ENCODE measurements at places on chromosomes 1 and 21.
A peak's percentile ranks its signal among the peaks of the same experiment; 100 is the strongest.

DNA sequence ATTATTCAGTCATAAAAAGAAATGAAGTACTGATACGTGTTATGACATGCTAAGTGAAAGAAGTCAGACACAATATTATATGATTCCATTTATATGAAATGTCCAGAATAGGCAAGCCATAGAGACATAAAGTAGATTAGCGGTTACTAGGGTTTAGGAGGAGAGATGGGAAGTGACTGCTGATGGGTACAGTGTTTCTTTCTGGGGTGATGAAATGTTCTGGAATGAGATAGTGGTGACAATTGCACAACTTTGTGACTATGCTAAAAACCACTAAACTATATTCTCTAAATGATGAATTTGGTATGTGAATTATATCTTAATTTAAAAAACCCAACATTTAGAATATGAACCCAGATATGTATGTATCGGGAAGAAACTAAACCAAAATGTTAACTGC lies 27.6 kb downstream of the IPP start:
- no peak for DNase-seq

- peak; percentile 88 for DNase-seq
These were observed 200.0 kb downstream of the GABPA start for GRCh38 chr21:25934771-25935224.

DNA sequence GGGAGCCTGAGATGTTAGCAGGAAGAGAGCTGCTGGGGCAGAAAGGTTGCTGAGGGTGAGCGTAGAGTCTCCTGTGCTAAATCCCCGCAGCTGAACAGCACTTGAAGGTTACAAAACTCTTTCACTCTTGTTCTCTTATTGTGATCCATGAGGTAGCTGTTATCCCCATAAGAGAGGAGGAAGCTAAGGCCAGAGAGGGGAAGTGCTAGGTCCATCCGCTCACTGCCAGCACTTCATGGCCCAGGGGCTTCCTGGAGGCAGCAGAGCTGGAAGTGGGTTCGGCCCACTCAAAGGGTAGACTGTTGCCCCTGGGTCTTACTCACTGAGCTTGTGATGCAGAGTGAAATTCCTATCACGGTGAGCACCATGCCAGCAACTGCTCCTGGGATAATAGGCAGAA lies 5.6 kb downstream of the TMEM234 start:
- DNase-seq: no peak

GRCh38 chr21:15748586-15748985 lies 18.8 kb downstream of the USP25 start:
- no peak for DNase-seq

GRCh38 chr1:114473796-114474195 lies 37.2 kb downstream of the TRIM33 start:
- no peak for DNase-seq
